D341Med (cell line): ENCODE measurements at places on chromosomes 4 and X.
A peak's percentile ranks its signal among the peaks of the same experiment; 100 is the strongest.

- DNase-seq = peak; percentile 95
Observed at GRCh38 chr4:1772853-1773538, 20.1 kb upstream of the FGFR3 start.

- no peak for DNase-seq
Observed at GRCh38 chr4:63580796-63581475, 828.3 kb downstream of the TECRL start.

GRCh38 chrX:12814420-12814819 is 23.2 kb downstream of the PRPS2 start:
- peak; percentile 24 for DNase-seq

- DNase-seq = no peak
Observed at GRCh38 chr4:187814737-187815465, 180.7 kb upstream of the ZFP42 start.

DNA sequence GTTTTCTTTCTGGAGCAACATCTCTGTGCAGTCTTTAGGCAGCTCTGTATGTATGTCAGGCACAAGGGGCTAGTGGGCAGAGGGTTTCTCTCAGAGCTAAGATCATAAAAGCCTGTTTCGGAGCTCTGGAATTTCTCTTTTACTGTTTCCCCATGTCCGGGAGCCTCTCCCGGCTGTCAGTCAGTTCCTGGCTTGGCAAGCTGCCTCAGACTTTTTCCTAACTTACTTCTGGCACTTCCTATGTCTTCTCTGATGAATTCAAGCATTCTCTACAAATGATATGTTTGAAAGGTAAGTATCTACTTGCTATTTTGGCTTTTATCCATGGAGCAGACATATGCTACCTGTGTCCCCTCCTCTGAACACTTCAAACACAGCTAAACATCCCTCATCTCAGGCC is 129.3 kb upstream of the PGRMC2 start:
- no peak for DNase-seq

DNA sequence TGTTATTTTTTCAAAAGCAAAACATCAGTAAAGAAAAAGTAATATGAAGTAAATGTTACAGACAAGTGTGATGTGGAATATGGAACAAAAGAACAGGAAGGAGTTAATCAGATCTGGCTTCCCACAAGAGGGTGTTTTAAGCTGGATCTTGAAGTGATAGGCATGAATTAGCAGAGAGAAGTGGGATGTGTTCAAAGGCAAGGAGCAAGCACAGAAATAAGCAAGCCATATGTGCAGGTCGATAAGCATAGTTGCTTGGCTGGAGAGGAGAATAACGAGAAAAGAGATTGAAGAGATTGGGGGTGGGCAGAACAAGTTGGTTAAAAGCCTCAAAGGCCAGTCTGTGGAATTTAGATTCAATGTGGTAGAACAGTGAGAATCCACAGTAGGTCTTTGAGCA is 60.9 kb upstream of the PRPS1 start:
- no peak for DNase-seq

- DNase-seq = no peak
Observed at GRCh38 chrX:101462892-101463291, 22.4 kb upstream of the ARMCX4 start.

DNA sequence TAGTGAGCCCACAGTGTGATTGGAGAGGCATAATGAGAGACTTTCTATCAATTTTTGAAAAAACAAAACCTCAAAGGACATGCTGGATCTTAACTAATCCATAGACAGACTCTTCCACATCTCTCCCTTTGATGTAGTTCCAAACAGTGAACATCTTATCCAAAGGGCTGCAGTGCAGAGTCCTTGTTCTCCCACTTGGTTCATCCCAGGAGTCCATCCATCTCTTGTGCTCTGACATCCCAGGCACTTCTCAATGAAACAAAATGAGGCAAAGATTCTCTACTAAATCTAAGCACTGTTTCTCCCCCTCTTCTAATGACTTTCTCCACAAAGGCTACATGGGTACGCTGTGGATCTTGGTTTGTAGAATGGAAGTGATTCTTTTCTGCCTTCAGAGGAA is 8.3 kb downstream of the SHROOM3 start:
- no peak for DNase-seq

DNA sequence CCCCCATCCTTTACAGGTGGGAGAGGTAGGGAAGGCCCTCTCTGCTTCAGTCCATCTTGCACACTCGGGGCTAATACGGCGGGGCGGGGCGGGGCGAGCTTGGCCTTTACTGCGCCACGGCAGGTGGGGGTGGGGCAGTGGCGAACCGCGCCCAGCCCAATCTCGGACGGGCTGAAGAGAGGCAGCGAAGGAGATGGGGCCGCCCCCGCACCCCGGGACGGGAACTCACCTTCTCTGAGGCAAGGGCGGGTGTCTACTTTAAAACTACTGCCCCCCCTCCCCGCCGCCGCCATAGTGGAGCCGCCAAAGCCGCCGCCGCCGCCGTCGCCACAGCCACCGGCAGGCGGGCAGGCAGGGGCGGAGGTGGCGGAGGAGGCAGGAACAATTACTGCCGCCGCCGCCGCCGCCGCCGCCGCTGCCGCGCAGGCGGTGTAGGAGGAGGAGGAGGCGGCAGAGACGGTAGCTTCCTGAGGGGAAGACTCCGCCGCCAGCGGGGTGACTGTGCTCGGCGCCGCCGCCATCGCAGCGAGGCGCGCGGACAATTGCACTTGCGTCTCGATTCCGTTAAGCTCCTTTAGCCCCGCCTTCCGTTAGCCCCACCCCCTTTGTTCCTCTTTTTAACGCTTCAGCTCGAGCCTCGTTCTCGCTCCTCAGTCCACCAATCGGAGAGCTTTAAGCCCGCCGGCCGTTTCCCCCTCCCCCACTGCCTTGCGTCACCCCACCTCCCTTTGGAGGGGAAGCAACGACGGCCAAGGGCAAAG is at the start of gene ZMAT1:
Gene ZMAT1 (minus strand): TSS at position 540 of the 761 bp plus-strand sequence. CDS start 19 bp downstream, at position 521.
- DNase-seq = peak; percentile 82

DNA sequence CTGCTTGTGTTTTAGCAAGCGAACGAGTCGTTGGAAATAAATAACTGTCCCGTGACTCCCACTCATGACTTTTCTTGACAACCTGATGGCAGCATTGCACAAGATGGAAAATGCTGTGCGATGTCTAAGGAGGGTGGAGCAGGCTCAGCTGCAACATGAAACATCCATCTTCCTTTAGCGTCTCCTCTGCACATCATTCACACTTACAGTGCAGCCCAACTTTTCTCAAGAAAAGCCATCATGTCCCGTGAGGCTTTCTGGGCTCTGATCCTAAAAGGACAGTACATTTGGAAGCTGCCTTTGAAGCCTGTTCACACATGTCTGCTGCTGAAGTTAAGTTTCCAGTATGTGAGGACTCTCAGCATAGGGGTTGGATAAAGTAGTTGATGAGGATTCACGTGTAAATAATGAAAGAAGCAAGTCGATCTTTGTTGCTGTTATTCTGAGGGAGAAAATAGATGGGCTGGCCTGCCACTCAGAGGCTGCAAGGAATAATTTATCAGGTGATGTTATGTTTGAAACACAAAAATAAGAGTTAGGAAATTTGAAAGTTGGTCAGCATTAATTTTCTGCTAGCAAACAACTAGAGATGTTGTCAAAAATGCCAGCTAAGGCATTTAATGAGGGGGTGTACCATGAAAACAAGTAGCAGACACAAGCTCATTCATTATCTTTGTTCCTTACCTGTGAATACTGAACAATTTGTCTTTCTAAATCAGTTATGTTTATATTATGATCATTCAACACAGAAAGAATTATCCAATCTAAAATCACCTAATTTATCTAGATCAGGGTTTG is 328.7 kb upstream of the ZFP42 start:
- peak; percentile 38 for DNase-seq

DNA sequence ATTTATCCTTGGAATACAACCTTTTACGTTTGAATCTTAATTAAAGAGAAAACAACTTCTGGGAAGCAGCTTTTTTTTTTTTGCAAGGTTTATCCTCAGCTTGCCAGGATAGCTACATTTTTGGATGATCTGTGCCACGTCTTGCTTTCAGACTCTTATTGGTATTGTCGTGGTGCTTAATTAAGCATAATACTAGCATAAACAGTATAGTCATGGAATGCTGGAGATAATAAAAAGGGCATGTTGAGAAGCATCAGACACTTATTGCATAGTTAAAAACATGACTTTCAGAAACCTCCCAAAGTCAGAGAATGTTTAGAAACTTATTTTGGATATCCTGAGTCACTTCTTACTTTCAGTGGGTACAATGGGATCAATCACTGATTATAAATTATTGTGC is 77.0 kb downstream of the PALLD start:
- DNase-seq = no peak

GRCh38 chr4:139083607-139083955 is 68.0 kb downstream of the NOCT start:
- DNase-seq = peak; percentile 70

DNA sequence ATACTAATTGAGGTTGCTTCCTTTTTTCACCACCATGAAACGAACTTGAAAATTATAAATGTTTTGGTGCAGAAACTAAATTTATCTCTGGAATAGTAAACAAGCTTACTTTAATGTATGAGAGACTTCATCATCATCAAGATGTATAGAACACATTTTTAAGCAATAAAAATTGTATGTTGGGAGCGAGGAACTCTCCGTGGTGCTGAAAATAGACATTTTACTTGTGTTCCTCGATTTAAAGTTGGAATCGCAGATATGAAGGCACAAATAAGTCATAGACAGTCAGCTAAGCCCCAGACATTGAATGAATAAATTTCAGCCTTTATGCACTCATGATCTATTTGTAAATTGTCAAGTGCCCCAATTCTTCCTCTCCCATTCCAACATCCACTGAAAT is 310.7 kb downstream of the STK32B start:
- DNase-seq = no peak

GRCh38 chr4:183842129-183842528 is 63.0 kb upstream of the STOX2 start:
- DNase-seq = no peak

DNA sequence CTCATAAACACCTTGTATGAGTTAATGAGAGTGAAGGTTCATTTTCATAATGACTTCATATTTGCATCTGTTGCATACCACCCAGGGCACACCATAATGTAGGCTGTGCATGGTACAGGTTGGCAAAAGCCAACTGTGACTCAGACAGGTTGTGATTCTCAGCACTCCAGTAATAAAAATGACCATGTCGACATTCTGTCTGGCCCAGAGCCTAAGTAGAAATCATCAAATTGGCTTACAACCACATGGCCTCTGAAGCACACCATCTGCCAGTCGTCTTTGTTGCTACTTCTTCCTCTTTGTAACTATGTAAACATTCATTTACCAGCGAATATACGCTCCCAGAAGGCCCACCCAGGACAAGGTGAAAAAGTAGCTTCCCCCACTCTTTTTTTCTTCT is 459.5 kb downstream of the GASK1B start:
- DNase-seq = peak; percentile 51

- no peak for DNase-seq
Observed at GRCh38 chrX:136262812-136263315, 11.7 kb upstream of the MAP7D3 start.

GRCh38 chr4:101155368-101155767 is 192.0 kb downstream of the PPP3CA start:
- DNase-seq = no peak

DNA sequence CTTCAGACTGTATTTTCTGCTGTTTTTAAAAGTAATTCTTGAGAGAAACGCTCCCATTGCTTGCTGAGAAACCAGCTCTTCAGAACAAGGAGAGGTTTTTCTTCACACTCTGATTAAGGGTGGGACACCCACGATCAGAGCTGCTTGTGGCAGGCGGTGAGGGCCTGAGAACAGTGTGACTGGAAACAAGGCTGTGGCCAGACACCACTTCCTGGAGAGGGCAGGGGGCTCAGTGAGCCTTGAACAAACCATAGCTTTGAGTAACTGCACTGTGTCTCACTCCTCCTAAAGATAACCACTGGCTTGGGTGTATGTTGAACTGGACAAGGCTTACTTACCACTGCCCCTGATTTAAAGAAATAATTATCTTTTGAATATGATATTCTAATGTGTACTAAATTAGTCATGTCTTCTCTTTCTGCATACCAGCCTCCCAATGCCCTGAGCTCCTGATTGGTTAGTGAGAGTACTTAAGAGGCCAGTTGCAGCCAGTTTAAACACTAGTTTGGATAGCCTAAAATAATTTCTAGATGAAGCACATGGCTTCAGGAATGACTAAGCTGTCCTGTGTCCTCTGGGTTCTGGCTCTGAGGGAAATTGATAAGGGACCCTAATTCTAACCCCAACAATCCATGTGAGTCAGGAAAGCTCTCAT is 3.7 kb upstream of the GPR82 start:
- no peak for DNase-seq

- peak; percentile 63 for DNase-seq
Observed at GRCh38 chr4:42995343-42995944, 102.9 kb downstream of the GRXCR1 start.

DNA sequence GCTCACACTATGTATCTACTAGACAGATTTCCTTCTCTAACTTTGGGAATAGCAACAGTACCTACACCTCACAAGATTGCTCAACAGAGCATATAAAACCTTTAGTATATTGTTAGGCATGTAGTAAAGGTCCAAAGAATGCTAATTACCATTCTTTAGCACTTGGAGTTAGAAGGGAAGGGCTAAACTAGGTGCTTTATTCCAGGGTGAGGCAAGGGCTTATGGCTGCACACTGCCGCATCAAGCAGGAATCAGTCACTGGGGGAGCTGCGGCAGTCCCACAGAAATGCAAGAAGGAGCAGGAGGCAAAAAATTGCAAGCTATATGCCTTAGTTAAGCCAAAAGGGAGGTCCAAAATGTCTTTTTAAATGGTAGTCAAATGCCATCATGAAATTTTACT is 162.7 kb downstream of the PPP3CA start:
- DNase-seq = no peak

DNA sequence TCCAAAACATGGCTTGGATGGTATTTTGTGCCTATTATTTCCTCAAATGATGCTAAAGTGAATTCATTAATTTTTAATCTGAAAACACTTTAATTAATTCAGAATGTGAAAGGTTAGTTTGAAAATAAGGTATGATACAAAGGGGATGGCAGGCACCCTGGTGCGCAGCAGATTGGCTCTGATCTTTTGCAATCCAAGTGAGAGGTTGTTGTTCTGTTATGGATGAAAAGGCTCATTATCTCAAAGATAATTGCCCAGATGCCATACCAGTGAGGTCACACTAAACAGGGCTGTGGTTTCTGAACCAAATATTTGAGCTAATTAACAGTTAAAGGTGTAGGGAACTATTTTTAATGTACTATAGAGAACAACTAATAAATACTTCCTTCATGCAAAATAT is 504.9 kb downstream of the RAPGEF2 start:
- DNase-seq = peak; percentile 50

DNA sequence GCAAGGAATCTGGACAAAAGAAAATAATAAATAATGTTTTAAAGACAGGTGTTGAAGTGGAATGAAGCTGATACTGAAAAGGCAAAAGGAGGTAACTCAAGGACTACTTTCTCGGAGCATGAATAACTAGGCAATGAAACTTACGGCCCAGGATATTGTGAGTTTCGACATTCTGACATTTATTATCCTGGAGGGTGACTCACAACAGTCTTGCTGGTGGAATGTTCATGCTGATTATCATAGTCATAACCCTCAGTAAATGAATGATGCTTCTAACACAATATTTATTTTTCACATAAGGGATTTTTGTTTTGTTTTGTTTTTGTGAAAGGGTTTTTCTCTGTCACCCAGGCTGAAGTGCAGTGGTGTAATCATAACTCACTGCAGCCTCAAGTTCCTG is 147.0 kb upstream of the HPGD start:
- DNase-seq = no peak
